NCI-H187 (cell line): ENCODE measurements at places on chromosomes 7 and 10.

DNA sequence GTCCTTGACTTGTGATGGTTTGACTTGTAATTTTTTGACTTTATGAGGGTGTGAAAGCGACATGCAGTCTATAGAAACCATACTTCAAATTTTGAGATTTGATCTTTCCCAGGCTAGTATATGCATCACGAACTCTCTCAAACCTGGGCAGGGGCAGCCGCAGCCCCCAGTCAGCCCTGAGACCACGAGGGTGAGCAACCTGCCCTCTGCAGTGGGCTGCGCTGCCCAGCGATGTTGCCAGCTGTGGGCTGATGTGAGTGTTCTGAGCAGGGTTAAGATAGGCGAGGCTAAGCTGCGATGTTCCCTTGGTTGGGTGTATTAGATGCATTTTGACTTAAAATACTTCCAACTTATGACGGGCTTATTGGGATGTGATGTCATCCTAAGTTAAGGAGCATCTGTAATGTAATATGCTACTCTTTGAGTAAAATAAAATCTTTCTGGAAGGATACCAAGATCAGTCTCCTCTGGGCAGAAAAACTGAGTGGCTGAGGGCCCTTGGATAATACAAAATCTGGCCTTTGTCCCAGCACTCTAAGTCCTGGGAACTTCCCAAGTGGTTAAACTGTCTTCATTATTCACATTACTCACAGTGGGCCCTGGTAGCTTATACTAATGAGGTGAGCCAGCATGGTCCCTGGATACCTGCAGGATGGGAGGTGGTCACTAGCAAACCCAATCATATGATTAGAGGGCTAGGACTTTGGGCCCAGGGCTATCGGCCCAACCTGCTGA, 28.4 kb upstream of the CNPY1 start:
- DNase-seq: no peak

GRCh38 chr7:85186083-85186520, 754 bp downstream of the SEMA3D start:
- no peak for DNase-seq

- no peak for DNase-seq
These were observed 981.5 kb downstream of the SORCS1 start for GRCh38 chr10:106183041-106183440.

- no peak for DNase-seq
These were observed 327.4 kb downstream of the RPS24 start for GRCh38 chr10:78361031-78361430.

- DNase-seq: no peak
These were observed 134.7 kb downstream of the EMX2 start for GRCh38 chr10:117677239-117677638.

DNA sequence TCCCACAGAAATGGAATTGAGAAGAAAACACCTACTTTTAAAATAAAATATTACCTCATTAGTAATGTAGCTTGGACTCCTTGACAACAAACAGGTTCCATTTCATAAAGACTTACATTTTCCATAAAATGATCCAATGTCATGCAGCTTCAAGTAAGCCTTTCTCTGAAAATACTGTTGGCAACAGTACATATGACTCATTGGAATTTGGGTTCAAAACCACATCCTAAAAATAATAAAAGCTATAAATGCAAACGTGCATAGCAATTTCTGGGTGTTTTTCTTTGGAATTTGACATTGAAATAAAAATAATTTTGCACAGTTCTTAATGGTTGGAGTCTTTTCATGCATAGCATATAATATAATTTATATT, 47.9 kb downstream of the FHIP2A start:
- no peak for DNase-seq

DNA sequence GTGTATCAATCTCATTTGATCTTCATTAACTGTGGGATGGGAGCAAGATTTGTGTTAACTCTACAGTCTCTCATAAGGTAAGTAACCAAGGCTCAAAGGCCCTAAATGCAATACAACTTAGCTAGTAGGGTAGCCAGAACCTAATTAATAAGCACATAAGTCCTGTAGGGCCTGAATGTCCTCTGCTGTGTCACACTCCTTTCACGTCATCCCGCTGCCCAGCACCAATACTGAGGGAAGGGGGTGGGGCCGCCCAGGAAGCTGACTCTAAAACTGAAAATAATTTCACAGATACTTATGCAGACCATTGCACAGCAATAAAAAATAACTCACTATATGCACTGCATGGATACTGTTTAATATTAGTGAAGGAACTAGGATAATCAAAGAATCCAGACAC, 13.7 kb downstream of the CCDC6 start:
- no peak for DNase-seq

- DNase-seq: no peak
These were observed 142.2 kb downstream of the EMX2 start for GRCh38 chr10:117684672-117685211.

- DNase-seq: no peak
These were observed 123.6 kb downstream of the EXOC4 start for GRCh38 chr7:133376514-133376913.

GRCh38 chr7:80273327-80273726, 138.7 kb downstream of the GNAI1 start:
- no peak for DNase-seq

- peak; percentile 56 for DNase-seq
These were observed 843.6 kb upstream of the POT1 start for GRCh38 chr7:125773113-125773785.

DNA sequence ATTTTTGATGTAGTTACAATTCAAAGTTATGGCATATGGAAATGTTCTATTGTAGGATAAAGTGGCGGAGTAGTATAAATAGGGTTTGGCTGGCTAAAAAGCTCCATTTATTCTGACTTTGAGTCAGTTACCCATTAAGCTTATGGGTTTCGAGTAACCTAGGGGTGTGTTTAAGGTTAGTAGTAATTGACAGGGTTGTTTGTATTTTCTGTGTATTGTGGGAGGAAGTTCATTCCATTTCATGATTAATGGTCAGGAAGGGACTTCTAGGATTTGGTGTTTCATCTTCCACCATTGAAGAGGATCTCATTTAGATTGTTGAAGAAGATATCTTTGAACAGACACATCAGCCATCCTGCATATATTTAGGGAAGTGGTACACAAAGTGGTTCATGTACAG, 75.0 kb downstream of the BICC1 start:
- DNase-seq: no peak

DNA sequence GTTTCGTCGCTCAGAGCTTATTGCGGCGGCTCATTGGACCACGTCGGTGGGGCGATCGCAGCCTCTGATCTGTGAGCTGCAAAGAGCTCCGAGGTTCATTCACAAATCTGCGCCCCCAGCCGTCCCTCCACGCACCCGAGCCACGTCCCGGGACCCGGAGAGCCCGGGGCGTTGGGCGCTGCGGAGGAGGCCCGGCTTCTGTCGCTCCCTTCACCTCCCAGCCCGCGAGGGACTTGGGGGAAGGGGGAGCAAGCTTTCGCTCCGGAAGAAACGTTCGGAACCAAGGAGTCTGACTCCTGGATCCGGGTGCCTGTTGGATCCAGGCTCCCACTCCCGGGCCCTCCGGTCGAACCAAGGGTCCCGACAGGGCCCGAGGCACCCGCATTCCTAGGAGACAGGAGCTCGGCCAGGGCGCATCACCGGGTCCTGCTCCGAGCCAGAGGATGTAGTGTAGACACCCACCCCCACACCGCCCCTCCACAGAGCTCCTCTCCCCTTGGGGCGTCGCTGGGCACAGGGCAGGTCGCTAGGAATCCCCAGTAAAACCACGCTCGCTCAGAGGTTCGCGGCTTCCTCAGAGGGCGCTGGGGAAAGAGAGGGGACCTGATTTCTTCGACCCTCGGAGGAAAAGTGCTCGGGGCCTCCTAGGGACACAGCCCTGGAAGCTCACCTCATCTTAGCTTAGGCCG, 7.9 kb upstream of the EN2 start:
- DNase-seq: no peak

GRCh38 chr7:30789334-30789711, 18.1 kb downstream of the MINDY4 start:
- DNase-seq: no peak

DNA sequence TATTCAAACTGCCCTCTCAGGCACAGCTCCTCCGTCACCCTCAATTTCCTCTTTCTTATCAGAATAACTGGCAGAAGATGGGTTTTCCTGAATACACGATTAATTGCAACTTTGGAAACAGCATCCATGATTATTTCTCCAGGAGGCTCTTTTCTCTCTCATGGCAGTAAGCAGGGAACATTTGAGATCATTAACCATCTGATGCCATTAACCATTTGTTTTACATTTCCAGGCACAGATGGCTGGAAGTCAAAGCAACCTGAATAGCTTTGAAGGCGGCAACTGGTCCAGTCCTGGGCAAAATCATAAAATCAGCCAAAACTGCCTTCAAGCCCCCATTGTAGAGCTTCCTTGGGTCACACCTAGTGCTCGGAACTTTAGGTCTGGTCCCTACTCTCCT, 289.5 kb upstream of the AOAH start:
- no peak for DNase-seq
